Neural progenitor cell (in vitro differentiated cells): ENCODE measurements at places on chromosomes 2 and 18. TPM values are rescaled to one million over a fixed set of nuclear protein-coding genes. Genes with fewer than 3 reads are reported as not detected.
A peak's percentile ranks its signal among the peaks of the same experiment; 100 is the strongest.

GRCh38 chr2:26503231-26503880 is 25.4 kb upstream of the OTOF start:
- no peaks in the 10 kb centered on the region for H3K36me3 ChIP-seq
- peaks cover 10% of the 10 kb centered on the region for H3K4me1 ChIP-seq
- peak overlapping the region; percentile 57 for H3K4me3 ChIP-seq

- no peaks in the 10 kb centered on the region for H3K27me3 ChIP-seq
- H3K4me3 ChIP-seq: no peak overlapping the region
- peaks cover 7% of the 10 kb centered on the region for H3K36me3 ChIP-seq
- H3K27ac ChIP-seq: no peak overlapping the region
Measured at GRCh38 chr18:13700153-13700552, 26.2 kb downstream of the FAM210A start.

GRCh38 chr2:219078126-219078525 is 17.4 kb upstream of the IHH start:
- H3K27me3 ChIP-seq: no peaks in the 10 kb centered on the region
- DNase-seq: no peak
- H3K4me3 ChIP-seq: no peak overlapping the region
- no peaks in the 10 kb centered on the region for H3K4me1 ChIP-seq

GRCh38 chr2:49028101-49028500 is 126.2 kb downstream of the FSHR start:
- H3K27me3 ChIP-seq: no peaks in the 10 kb centered on the region
- DNase-seq: no peak
- H3K36me3 ChIP-seq: no peaks in the 10 kb centered on the region
- peaks cover 6% of the 10 kb centered on the region for H3K4me1 ChIP-seq

GRCh38 chr2:168089200-168089599 is 158.2 kb downstream of the STK39 start:
- H3K4me3 ChIP-seq: no peak overlapping the region
- no peaks in the 10 kb centered on the region for H3K36me3 ChIP-seq
- no peak for DNase-seq
- no peaks in the 10 kb centered on the region for H3K27me3 ChIP-seq
- H3K27ac ChIP-seq: no peak overlapping the region

GRCh38 chr2:11508279-11508678 is 25.6 kb upstream of the GREB1 start:
- peaks cover 22% of the 10 kb centered on the region for H3K4me1 ChIP-seq
- H3K36me3 ChIP-seq: no peaks in the 10 kb centered on the region
- H3K4me3 ChIP-seq: no peak overlapping the region
- H3K27me3 ChIP-seq: no peaks in the 10 kb centered on the region

DNA sequence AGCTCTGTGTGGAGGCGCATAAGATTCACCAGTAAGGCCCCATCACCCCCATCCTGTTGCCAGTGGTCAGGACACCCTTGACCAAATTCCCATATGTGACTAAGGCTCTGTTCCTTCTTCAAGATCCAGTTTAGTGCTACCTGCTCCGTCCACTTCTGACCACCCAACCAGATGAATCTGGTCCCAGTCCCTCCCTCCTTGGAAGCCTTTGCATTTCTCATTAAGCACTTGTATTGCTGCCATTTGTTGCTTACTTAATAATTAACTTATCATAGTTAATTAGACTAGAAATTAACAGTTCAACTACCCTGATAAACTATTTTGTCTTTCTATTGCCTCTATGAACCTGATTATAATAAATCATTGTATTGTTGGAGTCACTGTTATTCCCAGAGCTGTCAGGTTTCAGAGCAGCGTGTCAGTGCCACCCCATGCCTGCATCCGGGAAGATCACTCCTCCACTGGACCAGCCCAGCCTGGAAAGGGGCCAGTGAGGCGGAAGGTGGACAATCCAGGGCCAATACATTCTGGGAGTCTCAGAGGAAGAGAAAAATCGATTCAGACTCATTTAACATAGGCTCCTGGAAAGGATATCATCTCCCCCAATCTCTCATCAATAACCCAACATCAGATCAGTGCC is 9.5 kb upstream of the NAT8 start:
- H3K4me3 ChIP-seq: no peak overlapping the region
- no peaks in the 10 kb centered on the region for H3K4me1 ChIP-seq
- DNase-seq: no peak
- H3K27ac ChIP-seq: no peak overlapping the region

GRCh38 chr18:74976331-74976909 is 232.5 kb downstream of the PTGR3 start:
- no peaks in the 10 kb centered on the region for H3K27me3 ChIP-seq
- H3K27ac ChIP-seq: no peak overlapping the region
- no peak for DNase-seq

- H3K36me3 ChIP-seq: no peaks in the 10 kb centered on the region
- H3K27me3 ChIP-seq: no peaks in the 10 kb centered on the region
- DNase-seq: no peak
- no peak overlapping the region for H3K27ac ChIP-seq
- no peaks in the 10 kb centered on the region for H3K4me1 ChIP-seq
Measured at GRCh38 chr2:209383212-209383611, 40.6 kb upstream of the MAP2 start.

- H3K4me1 ChIP-seq: peaks cover 8% of the 10 kb centered on the region
- peak; percentile 25 for DNase-seq
- H3K27me3 ChIP-seq: no peaks in the 10 kb centered on the region
Measured at GRCh38 chr2:55112229-55113031, 62.2 kb upstream of the RTN4 start.

- H3K27me3 ChIP-seq: no peaks in the 10 kb centered on the region
- H3K27ac ChIP-seq: no peak overlapping the region
- DNase-seq: no peak
Measured at GRCh38 chr2:164335947-164336346, 285.3 kb downstream of the GRB14 start.

- no peak overlapping the region for H3K27ac ChIP-seq
- no peak overlapping the region for H3K4me3 ChIP-seq
- DNase-seq: no peak
Measured at GRCh38 chr2:68248361-68248760, 4.0 kb downstream of the PPP3R1 start.

DNA sequence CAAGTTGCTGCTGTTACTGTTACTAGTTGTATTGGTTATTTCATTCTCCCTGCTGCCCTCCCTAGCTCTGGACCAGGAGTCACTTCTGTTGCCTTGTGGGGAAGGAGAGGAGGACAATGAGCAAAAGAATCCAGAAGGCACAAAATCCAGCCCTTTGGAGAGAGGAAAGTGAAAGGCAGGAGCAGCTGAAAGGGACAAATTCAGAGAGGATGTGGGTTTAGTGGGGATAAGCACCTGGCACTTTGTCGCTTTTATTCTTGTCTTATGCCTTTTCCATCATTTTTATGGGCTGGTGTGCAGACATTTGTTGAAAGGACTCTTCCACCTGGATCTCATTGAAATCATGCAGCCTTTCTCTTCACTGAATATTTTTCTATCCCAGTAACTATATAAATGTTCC is 24.3 kb upstream of the LTBP1 start:
- no peaks in the 10 kb centered on the region for H3K36me3 ChIP-seq
- H3K27me3 ChIP-seq: no peaks in the 10 kb centered on the region
- no peak overlapping the region for H3K27ac ChIP-seq
- no peak overlapping the region for H3K4me3 ChIP-seq
- no peak for DNase-seq

DNA sequence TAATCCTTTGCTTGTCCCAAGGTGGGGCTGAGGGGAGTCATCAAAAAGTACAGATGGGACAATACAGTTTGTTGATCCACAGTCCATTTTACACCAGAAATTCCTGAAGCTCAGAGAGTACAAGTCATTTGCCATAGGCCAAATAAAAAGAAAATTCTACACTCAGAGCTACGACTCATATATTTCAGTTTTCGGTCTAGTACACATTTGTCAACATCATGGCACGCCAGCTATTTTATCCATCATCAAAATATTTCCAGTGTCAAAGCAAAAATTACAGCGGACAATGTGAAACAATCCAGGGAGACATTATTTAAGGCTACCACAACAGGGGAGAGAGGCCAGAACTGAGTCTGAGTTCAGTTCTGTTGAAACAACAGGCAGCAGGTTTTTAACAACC is 587.5 kb upstream of the DSEL start:
- H3K4me1 ChIP-seq: no peaks in the 10 kb centered on the region
- H3K27me3 ChIP-seq: no peaks in the 10 kb centered on the region
- H3K4me3 ChIP-seq: no peak overlapping the region
- no peak overlapping the region for H3K27ac ChIP-seq

GRCh38 chr2:138711812-138712211 is 68.4 kb downstream of the NXPH2 start:
- no peak overlapping the region for H3K27ac ChIP-seq
- no peaks in the 10 kb centered on the region for H3K36me3 ChIP-seq
- DNase-seq: no peak
- no peaks in the 10 kb centered on the region for H3K27me3 ChIP-seq
- no peak overlapping the region for H3K4me3 ChIP-seq
- peaks cover 6% of the 10 kb centered on the region for H3K4me1 ChIP-seq

DNA sequence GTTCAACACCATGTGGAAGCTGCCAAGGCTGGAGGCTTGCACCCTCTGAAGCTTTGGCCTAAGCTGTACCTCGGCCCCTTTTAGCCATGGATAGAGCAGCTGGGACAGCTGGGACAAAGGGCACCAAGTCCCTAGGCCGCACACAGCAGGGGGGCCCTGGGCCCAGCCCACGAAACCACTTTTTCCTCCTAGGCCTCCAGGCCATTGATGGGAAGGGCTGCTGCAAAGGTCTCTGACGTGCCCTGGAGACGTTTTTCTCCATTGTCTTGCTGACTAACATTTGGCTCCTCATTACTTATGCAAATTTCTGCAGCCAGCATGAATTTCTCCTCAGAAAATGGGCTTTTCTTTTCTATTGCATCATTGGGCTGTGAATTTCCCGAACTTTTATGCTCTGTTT is 13.7 kb downstream of the RAPGEF4 start:
- H3K4me3 ChIP-seq: no peak overlapping the region
- no peak overlapping the region for H3K27ac ChIP-seq
- H3K4me1 ChIP-seq: peaks cover 4% of the 10 kb centered on the region
- no peak for DNase-seq
- H3K27me3 ChIP-seq: no peaks in the 10 kb centered on the region
- H3K36me3 ChIP-seq: no peaks in the 10 kb centered on the region

DNA sequence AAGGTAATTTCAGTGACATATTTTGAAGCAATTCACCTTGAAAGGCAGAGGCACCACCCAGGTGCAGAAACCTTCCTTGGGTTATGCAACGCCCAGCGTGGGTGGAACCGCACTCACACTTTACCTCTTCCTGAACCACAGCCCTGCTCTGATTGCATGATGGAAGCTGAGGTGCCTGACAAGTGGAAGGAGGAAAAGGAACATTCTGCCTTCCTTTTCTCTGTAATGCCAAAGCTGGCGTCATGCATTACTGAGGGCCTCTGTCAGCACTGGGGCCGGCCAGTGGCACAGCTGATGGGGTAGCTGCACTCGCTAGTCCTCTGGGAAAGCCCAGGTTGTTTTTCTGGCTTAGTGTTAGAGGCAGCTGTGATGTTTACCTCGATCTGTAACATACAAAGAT is 266.5 kb downstream of the NEDD4L start:
- DNase-seq: no peak
- H3K4me1 ChIP-seq: no peaks in the 10 kb centered on the region
- H3K27me3 ChIP-seq: no peaks in the 10 kb centered on the region
- no peaks in the 10 kb centered on the region for H3K36me3 ChIP-seq

DNA sequence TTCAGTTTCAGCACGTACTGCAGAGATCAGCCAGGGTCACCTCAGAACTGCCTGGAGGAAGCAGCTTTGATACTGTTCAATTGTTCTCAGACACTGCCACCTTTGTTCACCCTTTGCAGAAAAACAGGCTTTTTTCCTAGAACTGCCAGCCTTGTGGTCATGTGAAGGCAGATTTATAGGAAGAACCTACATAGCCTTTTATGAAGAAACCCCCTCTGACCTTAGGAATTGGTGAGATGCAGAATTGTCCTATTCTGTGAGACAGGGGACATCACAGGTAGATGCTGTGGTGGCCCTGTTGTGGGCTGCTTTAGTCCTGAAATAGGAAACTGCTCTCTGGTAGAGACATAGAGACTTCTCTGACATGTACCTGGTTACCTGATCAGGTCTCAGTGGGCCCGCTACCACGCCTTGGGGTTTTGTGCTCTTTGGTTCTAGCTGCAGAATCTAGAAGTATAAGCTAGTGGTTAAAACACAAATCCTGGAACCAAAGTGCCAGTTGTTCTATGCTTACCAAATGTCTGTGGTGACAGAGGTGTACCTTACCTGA is 206.6 kb downstream of the AGPS start:
- no peak overlapping the region for H3K4me3 ChIP-seq
- no peak for DNase-seq
- H3K27me3 ChIP-seq: no peaks in the 10 kb centered on the region
- H3K27ac ChIP-seq: no peak overlapping the region
- H3K36me3 ChIP-seq: no peaks in the 10 kb centered on the region

APCDD1 gene
- total RNA-seq: 1.9 and 4.7 TPM in 2 replicates

CLEC4F gene
- not detected in 2 replicates for total RNA-seq
